ENCODE measurements at places on chromosomes 7 and 10.

DNA sequence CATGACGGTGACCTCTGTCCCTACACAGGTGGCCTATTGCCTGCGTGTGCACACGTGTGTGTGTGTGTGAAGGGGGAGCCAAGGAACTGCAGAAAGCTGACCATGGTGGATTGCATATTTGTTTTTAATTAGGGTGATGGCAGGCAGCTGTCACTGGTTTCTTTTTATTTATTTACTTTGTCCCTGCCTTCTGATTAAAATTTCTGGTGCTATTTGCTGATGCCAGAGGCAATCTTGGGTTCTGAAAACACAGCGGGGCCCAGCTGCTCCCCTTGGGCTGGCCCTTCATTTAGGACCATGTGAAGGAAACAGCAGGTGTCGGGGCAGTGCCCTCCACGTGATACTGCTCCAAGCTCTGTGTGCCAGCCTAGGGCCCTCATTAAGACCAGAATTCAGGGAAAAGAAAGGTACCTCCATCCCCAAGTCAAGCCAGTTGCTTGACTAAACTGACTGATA lies 71.3 kb upstream of the PODXL start:
- no peak for DNase-seq

- no peak for DNase-seq
Observed at GRCh38 chr10:1737222-1738061, at the start of gene ADARB2. TSS of gene ADARB2 (minus strand) at chr10:1737525.

GRCh38 chr10:78919181-78919966 lies 149.4 kb upstream of the ZMIZ1 start:
- DNase-seq: no peak

GRCh38 chr7:142626420-142627035 lies 122.7 kb upstream of the PRSS1 start:
- DNase-seq: peak; percentile 17

DNA sequence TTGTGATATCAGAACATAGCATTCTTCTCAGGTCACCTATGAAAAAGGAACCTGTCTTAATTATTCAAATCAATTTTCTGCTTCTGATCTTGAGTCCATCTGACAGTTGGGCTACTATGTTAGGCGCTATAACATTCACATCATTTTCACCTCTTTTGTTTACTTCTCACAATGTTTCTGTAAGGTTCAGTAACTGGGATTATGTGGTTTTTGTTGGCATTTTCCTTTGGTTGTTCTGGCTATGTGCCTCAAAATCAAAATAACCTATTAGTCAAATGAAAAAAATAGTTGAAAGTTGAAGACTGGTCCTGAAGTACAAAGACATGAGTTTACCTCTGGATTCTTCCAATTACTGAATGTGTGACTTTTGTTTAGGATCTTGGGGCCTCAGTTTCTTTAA lies 221.3 kb upstream of the SMIM30 start:
- no peak for DNase-seq

DNA sequence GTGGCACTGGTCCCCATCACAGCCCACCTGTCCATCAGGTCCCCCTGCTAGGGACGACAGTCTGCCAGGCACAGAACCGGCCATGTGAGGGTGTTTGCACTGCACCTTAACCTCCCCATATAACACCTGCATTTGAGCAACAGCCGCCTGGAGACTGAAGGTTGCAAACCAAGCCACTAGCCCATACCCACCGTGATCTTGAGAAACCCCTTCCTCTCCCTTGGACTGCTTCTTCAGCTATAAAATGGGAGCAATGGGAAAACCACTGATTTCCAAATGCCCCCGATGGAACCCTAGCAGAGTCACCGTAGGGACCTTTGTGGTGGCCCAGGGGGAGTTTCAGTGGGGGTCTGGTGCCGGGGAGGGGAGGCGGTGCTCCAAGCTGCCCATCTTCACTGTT lies 120.1 kb downstream of the NPTX2 start:
- DNase-seq: no peak

DNA sequence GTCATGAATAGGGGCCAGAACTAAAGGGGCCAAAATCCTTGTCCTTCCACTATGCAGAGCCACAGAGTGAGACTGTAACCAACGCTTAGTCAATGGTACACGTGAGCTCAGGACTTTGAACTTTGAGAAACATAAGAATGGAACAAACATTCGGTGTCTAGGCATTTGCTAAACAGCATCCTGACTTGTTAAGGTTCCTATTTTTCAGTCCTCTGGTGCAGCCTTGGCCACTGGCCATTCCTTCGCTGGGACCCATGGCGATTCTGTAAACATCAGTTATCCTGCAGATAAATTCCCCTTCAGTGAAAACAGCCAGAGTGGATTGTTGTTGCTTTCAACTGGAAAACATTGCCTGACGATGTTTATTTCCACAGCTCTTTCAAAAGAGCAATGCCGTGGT lies 266.8 kb downstream of the SORCS1 start:
- DNase-seq: no peak

GRCh38 chr7:74475243-74475986 lies 21.7 kb downstream of the GTF2IRD1 start:
- no peak for DNase-seq

- DNase-seq: no peak
Observed at GRCh38 chr7:12469568-12469967, 65.9 kb upstream of the VWDE start.

- no peak for DNase-seq
Observed at GRCh38 chr7:52992001-52992400, 43.4 kb upstream of the POM121L12 start.

DNA sequence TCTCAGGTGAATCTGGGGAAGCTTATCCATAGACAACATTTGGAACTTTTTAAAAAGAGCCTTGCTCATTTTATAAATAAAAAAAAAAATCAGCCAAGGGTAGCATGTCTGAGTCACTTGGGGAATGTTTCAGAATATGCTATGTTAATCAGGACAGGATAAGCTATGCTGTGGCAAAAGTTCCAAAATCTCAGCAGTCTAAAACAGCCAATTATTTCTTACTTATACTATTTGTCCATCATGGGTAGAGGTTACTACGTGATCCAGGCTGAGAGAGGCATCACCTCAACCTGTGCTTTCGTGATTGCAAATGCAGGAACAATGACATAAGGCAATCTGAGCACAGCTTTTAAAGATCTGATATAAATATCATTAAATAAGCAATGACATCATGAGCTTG lies 6.5 kb downstream of the SLC13A1 start:
- no peak for DNase-seq

DNA sequence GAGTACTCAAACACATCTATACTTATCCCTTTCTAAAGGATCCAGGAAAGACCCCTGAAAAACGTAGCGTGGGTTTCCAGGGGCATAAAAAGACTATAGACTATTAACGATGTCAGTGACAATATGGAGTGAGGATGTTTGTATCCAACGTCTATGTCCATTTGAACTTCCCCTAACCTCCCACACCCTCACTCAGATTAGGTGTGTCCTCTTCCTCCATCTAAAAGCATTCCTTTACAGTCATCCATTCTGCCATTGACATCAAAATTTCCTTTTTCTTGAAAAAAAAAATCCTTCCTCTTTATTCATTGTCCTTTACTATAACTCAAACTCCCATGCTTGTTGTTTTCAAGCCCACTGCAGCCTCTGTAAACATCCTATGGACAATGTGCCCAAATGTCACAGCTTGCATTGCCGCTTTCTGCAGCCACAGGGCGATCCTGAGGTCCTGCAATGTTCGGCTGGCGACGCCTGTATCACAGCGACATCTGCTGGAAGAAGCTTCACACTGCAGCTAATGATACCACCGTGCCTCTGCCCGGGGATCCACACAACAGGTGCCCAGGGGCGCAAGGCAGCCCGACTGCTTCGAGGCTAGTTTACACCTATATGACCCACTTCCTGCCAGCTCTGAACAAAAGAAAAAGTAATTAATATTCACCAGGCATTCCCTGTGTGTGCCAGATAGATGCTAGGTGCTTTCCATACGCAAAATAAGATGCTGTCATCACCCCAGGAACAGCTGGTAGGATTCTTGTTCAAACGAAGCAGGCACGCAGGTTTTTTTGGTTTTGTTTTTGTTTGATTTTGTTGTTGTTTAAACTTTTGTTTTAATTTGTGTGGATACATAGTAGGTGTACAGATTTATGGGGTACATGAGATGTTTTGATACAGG lies 267.9 kb upstream of the GHITM start:
- DNase-seq: peak; percentile 36

DNA sequence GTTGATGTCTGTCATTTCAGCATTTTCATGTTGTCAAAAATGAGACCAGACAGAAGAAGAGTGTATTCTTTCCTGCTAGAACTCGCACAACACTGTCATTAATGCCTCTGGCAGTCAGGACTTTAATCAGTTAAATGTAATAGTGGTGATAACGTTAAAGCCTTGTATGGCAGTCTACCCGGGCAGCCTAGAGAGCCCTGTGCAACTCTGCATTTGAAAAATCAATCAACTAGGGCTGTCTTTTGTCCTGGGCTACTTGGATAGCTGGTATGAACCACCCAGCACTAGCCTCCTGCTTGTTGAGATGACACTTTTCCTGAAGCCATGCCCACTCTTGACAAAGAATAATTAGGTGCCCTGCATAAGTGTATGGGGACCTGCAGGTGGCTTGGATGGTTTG lies 19.8 kb downstream of the MGMT start:
- no peak for DNase-seq
